ENCODE measurements at places on chromosomes 5 and 9. TPM values are rescaled to one million over a fixed set of nuclear protein-coding genes. Genes with fewer than 3 reads are reported as not detected.

Gene CTXN3
- not detected for total RNA-seq

Gene ELOVL7
- 41.8 TPM for total RNA-seq

Gene RNF44
- total RNA-seq: 24.1 TPM

Gene NEUROG1
- not detected for total RNA-seq

Gene FOXD4L6
- total RNA-seq: not detected

Gene HAVCR1
- not detected for total RNA-seq

Gene HAPLN1
- 2.0 TPM for total RNA-seq

Gene FGF1
- 23.5 TPM for total RNA-seq

Gene PCDHB2
- total RNA-seq: 1.4 TPM

Gene PCDHA11
- total RNA-seq: not detected

Gene SHLD3
- total RNA-seq: not detected

Gene BASP1
- total RNA-seq: 69.1 TPM

Gene SCAI
- 2.4 TPM for total RNA-seq

Gene TLX3
- total RNA-seq: not detected

Gene RHOBTB3
- 153 TPM for total RNA-seq

Gene PDCD1LG2
- total RNA-seq: 1.1 TPM

Gene ARL10
- 2.7 TPM for total RNA-seq

Gene PCDHA3
- not detected for total RNA-seq

Gene FCN2
- not detected for total RNA-seq

Gene TAF11L14
- not detected for total RNA-seq

Gene FLT4
- 53.5 TPM for total RNA-seq
